HT-29 (cell line): ENCODE measurements at places on chromosomes 16 and 17. TPM values are rescaled to one million over a fixed set of nuclear protein-coding genes. Genes with fewer than 3 reads are reported as not detected.
A peak's percentile ranks its signal among the peaks of the same experiment; 100 is the strongest.

DNA sequence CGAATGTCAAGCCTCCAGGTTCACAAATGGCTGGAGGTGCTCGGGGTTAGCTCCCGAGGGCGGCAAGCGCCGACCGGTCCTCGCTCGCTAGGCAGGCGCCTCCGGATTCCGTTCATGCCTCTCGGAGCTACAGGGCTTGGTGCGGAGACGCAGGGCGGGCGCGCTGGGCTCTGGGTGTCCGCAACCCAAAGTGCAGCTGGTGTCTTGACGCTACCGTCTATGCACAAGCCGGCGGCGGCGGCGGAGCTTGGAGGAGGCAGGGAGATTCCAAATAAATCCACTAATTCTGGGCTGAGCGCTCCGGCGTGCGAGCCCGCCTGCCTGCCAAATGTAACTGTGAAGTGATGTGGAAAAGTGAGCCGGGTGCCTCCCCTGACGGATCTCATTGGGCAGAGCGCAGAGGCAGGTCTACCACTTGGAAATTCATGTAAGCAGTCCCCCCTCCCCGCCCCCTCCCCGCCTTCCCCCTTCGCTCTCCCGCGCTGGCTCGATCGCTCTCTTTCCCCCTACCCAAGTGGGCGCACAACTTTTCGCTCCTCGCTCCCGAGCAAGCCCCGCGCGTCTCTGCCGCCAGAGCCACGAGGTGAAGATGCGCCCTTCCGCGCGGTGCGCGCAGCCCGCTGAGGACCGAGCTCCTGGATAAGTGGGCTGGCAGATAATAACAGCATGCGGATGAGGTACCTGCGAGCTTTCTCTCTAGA is at the start of gene CDH8:
Gene CDH8, minus strand, starts transcription at position 338 of the 701 bp plus-strand sequence. CDS start 15,035 bp downstream, outside the sequence.
- no peak for DNase-seq

GRCh38 chr16:82400046-82400445 is 226.7 kb upstream of the CDH13 start:
- no peak for DNase-seq

GRCh38 chr16:66058172-66058691 is 308.3 kb upstream of the CDH5 start:
- DNase-seq = no peak

GRCh38 chr17:42849451-42850181 is 1.4 kb upstream of the AOC3 start:
- DNase-seq = peak; percentile 39

GRCh38 chr17:64386412-64387144 is 4.1 kb downstream of the PECAM1 start:
- DNase-seq = no peak

DNA sequence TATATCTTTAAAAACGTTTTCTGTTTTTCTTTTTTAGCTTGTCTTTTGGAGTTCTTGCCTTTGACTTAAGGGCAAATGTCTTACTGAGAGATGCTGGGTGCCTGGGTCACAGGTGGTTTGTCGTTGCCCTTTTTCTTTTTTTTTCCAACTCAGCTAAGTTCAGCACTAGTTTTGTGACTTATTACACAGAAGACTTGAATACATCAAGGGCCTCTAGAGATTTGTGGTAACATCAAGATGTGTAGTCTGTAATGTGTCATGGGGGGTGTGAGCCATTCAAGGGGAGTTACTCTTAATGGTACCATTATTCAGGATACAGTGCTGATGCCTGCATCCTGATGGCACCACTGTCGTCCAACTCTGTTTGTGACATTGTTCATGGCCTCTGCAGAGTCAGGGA is 95.1 kb downstream of the PRKCA start:
- no peak for DNase-seq

DNA sequence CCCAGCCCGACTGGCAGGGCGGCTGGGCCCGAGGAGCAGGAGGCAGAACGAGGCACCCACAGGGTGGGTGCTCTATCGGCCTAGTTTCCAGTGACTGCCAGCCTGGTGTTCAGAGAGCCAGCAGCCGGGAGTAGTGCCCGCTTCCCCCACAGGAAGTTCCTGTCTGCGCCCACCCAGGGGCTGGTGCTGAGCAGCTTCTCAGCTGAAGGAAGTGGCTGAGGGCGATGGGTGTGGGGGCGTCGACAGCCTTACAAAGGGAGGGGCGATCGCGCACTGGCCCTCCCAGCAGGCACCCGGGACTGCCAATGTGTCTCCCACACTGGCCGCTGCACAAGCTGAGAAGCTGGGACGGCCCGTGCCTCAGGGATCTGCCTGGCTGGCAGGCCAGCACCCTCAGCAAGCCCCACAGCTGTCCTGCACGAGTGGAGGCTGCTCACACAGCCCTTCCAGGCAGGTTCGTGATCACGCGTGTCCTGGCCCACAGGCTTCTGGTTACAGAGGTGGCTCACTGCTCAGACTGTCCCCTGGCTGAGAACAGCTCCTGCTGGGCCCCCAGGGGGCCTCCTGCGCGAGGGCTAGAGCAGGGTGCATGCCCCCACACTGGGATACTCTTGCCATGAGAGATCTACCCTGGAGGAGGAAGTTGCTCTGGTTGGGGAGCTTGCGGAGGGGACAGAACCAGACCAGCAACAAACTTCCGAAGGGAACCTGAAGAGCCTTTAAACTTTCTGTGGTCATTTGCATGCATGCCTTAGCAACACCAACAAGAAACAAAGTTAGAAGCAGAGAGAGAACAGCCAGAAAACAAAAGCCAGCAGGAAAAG is 2.5 kb downstream of the RNF166 start:
- DNase-seq = no peak

GRCh38 chr16:85908889-85909589 is 10.1 kb downstream of the IRF8 start:
- no peak for DNase-seq

DNA sequence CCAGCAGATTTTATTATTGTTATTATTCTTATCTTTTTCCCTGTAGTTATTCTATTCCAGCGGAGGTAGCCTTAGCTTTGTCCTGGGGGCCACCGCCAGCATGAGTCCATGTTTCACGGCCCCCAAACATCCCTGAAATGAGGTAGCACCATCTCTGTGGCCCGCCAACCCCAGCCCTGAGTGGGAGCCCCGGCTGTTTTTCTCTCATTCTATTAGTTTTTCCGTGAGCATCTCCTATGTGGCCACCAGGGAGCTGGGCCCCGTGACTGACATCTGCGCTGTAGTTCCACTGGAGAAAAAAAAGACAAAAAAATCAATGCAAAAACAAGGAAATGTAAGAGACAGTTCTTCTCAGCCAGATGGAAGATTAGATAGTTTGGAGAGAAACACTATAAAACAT is 43.5 kb upstream of the IL34 start:
- DNase-seq = no peak

DNA sequence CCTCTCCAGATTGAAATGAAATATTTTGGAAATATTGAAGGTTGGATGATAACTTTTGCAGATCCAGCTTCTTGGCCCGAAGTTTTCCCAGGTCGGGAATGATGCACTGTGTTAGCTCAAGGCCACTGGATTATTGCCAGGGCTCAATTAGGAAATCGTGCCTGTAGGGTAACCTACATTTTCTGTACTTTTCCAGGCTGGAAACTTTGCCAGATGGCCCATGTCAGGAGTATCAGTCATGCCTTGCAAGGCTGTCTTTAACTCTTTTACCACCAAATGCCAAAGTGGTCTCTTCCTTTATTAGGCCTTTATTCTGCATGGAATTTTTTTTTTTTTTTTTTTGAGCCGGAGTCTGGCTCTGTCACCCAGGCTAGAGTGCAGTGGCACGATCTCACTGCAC is 8.9 kb upstream of the SEC14L1 start:
- DNase-seq = no peak

DNA sequence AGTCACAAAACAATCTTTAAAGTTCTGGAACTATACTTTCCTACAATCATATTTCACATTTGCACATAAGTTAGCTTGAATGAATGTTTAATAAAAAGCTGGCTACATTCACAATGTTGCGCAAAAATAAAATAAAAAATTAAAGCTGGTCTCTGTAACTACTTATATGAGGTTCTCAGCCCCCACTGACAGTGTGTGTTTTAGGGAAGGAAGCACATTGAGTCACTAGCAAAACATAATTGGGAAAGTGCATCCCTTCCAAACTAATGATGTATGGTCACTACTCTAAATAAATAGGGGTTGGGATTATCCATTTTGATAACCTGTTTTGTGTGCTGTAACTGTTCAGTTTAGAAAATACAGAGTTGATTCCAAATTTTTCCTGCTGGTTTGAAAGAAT is 251.9 kb downstream of the IRX3 start:
- DNase-seq = no peak

GRCh38 chr17:66567234-66568170 is 265.1 kb downstream of the PRKCA start:
- peak; percentile 96 for DNase-seq

DNA sequence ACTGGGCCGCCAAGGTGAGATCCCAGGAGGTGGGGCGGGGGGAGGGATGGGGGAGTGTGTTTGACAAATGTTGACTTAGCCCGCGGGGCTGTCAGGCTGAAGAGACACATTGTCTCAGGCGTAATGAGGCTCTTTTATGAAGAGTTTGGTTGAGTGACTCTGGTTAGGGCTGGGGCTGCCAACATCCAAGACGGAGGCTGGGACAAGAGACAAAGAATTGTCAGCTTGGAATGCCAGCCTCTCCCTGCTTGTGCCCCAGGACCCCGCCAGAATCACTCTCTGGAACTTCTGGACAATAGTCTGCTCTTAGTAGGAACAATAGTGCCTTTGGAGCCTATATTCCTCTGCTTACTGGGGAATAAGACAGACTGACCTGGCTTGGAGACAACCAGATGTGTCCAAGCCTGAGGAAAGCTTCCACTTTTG is 24.0 kb downstream of the PCTP start:
- DNase-seq = no peak

DNA sequence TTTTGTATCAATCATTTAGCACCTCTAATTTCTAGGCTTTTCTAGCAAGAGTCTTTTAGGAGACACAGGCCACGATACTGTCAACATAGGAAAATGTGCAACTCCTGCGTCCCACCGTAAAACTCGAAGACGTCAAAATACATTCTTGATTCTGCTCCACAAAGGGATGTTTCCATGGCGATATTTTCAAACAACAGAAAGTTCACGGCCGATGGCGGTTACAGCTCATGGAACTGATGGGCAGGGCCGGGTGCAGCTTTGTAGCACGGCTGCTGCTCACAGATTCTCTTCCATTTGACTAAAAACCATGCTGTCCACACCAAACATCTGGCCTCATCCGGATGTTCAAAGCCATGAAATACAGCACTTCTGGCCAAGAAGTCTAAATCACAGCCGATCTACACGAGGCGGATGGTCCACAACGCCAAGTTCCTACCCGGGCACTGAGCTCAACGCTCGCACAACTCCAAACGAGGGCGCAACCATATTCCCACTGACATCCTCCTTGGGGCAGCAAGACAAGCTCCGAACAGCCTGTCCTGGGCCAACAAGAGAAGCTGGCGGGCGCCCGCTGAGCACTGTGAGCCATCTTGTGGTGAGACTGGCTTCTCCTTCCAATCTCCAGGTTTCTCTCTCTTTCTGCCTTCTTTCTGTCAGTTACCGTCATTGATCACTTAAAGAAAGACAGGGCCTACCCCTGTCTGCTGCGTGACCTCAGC is 79.8 kb downstream of the ZNF778 start:
- no peak for DNase-seq

- DNase-seq = peak; percentile 16
Observed at GRCh38 chr17:9987779-9988585, 82.9 kb upstream of the RCVRN start.

DNA sequence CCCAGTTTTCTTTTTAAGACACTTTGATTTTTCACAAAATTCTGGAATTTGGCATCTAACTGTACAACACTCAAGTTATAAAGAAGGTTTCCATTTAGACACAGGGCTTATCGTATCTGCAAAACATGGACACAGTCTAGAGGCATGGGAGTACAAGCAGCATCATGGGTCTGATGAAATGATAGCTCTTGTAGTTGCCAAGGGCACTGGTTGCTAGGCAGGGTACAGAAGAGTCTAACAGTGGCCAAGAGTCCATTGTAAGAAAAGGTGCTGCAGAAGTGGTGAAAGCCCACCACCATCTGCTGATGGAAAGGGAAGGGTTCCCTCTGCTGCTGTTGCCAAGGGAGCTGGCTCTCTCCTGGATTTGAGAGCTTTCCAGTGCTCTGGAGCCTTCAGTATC is 20.8 kb downstream of the MYOCD start:
- no peak for DNase-seq

GRCh38 chr17:81065500-81065899 is 30.5 kb downstream of the BAIAP2 start:
- DNase-seq = no peak

- DNase-seq = no peak
Observed at GRCh38 chr17:61627658-61628057, 36.6 kb upstream of the NACA2 start.

DNA sequence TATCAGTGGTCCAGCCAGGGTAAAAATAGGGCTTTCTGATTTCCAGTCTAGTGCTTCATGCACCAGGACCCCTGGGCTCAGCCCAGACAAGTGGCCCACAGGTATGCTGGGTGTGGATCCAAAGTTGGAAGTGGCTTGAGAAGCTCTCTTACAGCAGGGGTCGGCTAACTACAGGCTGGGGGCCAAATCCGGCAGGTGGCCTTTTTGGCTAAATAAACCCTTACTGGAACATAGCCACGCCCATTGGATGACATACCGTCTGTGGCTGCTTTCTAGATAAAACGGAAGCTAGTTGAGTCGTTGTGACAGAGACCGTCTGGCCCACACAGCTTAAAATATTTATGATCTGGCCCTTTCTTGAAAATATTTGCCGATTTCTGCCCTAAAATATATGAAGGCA is 119.0 kb upstream of the CDC42EP4 start:
- no peak for DNase-seq

The SLC6A2 gene
- total RNA-seq = not detected in 2 replicates

The CLEC3A gene
- total RNA-seq = 64.6 and 71.2 TPM in 2 replicates

The TBC1D3D gene
- 0.10 TPM in 1 of 2 replicates, not detected in the other for total RNA-seq

The CCL22 gene
- not detected in 2 replicates for total RNA-seq

The C1QTNF8 gene
- 0.10 TPM in 1 of 2 replicates, not detected in the other for total RNA-seq

The KRT15 gene
- 14.1 and 15.9 TPM in 2 replicates for total RNA-seq

The MT1F gene
- total RNA-seq = 4.7 and 5.6 TPM in 2 replicates

The CDRT15L2 gene
- not detected in 2 replicates for total RNA-seq

The ITPRIPL2 gene
- total RNA-seq = 17.7 and 19.5 TPM in 2 replicates

The SP6 gene
- 11.2 and 12.5 TPM in 2 replicates for total RNA-seq

The ZNF597 gene
- 0.76 and 1.2 TPM in 2 replicates for total RNA-seq

The OTOA gene
- total RNA-seq = 0.05 and 0.08 TPM in 2 replicates

The EFTUD2 gene
- 142 and 143 TPM in 2 replicates for total RNA-seq

The SYCE1L gene
- total RNA-seq = 0.91 TPM in 1 of 2 replicates, not detected in the other
